Activated CD4-positive, alpha-beta T cell treated with anti-CD3 and anti-CD28 coated beads for 1 hour (primary cell): ENCODE measurements at places on chromosomes 13 and 19.

- DNase-seq: no peak
Measured at GRCh38 chr19:31074199-31075125, 274.8 kb downstream of the TSHZ3 start.

DNA sequence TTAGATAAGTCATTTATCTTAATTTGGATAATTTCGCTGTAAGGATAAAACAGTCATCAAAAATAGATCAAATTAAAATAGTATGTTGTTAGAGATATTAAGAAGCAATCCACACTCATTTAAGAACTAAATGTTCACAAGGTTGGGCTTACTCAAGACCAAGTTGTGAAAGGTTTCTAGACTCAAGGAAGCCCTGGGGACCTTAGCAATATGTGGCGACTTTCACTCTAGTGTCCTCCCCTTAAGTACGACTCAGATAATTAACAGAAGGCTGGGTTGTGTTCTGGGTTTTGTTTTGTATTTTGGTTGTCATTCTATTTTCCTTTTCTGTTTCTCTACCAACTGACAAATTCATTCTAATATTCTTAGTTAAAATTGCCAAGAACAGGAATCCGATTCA is 1008.0 kb downstream of the PCDH9 start:
- DNase-seq: no peak

- DNase-seq: no peak
Measured at GRCh38 chr13:42333613-42334328, 61.8 kb downstream of the AKAP11 start.

DNA sequence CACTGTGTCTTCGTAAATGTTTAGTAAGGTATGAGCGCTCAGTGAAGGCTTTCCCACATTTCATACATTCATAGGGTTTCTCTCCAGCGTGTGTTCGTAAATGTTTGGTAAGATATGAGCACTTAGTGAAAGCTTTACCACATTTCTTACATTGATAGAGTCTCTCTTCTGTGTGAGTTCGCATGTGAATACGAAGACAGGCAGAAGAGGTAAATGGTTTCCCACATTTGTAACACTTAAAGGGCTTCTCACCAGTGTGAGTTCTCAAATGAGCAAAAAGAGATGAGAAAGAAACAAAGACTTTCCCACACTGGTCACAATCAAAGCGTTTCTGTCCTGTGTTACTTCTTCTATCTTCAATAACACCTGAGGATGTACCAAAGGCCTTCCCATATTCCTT is 31.3 kb downstream of the ZNF560 start:
- no peak for DNase-seq

- DNase-seq: no peak
Measured at GRCh38 chr13:74751739-74752138, 617.5 kb upstream of the KLF12 start.

DNA sequence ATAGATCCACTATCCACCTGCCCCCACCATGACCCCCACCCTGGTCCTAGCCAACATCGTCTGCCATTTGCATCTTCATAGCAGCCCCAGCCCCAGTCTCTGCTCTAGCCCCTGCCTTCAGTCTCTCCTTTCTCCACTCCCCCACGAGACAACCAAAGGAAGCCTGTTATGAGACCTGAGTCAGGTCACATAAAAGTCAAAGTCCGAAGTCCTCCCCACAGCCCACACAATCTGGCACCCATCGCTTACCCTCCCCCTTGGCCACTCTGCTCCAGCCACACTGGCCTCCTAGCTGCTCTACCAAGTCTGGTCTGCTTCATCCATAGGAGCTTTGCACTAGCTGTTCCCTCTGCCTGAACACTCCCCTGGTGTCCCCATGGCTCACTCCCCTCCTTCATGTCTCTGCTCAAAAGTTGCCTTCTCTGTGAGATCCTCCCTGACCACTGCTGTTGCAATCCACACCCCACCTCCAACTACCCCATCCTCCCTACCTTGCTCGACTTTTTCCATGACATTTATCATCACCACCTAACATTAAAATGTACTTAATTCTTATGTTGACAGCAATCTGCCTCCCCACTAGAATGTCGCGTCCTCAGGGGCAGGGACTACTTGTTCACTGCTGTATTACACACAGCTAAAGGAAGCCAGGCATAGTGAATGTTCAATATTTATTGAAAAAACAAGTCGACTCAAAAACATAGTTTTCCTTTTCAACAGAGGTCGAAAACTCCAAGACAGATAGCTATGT is 1.2 kb upstream of the PLEKHG2 start:
- peak; percentile 50 for DNase-seq

DNA sequence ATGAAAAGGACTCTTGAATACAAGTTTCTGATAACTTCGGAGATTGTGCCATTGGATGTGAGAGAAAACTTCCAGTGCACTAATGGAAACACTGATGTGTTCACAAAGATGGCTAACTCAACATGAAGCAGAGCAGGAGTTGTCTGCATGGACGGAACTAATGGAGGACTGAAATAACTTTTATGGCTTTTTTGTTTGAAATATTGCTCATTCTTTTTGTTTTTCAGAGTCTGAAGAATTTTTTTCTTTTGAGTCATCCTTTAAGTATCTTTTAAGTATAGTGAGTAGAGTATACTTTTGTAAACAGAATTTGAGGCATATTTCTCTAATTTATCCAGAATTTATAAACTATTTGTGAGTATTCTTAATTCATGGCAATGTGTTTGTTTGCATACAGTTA is 25.7 kb downstream of the CRYL1 start:
- DNase-seq: no peak

- no peak for DNase-seq
Measured at GRCh38 chr13:37361608-37362007, 237.0 kb downstream of the POSTN start.

DNA sequence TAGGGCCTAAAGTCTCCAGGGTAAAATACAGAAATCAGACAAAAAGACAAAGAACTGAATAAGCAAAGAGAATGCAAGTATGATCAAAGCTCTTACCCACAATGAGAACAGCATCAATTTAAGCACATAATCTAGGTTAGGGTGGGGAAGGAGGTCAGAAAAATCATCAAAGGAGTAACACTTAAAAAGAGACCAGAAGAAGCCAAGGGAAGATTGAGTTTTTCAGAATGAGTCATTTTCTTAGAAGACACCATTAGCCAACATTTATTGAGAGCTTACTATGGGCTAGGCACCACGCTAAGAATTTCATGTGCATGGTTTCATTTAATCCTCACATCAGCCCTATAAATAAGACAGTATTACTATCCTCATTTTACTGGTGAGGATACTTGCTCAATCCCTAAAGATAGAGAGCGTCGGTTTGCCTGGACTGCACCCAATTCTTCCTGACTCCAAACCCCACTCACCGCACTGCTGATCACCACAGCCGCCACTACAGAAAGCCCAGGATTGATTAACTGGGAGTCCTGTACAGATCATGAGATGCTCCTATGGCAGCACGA is 1.7 kb upstream of the SHISA2 start:
- no peak for DNase-seq

- no peak for DNase-seq
Measured at GRCh38 chr13:74443631-74444030, 309.4 kb upstream of the KLF12 start.

DNA sequence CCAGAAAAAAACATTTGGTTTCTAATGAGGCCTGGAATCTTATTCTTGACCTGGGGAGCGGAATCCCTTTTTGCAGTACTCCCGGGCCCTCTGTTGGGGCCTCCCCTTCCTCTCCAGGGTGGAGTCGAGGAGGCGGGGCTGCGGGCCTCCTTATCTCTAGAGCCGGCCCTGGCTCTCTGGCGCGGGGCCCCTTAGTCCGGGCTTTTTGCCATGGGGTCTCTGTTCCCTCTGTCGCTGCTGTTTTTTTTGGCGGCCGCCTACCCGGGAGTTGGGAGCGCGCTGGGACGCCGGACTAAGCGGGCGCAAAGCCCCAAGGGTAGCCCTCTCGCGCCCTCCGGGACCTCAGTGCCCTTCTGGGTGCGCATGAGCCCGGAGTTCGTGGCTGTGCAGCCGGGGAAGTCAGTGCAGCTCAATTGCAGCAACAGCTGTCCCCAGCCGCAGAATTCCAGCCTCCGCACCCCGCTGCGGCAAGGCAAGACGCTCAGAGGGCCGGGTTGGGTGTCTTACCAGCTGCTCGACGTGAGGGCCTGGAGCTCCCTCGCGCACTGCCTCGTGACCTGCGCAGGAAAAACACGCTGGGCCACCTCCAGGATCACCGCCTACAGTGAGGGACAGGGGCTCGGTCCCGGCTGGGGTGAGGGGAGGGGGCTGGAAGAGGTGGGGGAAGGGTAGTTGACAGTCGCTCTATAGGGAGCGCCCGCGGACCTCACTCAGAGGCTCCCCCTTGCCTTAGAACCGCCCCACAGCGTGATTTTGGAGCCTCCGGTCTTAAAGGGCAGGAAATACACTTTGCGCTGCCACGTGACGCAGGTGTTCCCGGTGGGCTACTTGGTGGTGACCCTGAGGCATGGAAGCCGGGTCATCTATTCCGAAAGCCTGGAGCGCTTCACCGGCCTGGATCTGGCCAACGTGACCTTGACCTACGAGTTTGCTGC is at the start of gene ICAM4:
ICAM4 (plus strand) TSS at position 153 of the 935 bp plus-strand sequence; CDS start at position 211, 58 bp downstream.
- no peak for DNase-seq

GRCh38 chr19:46035986-46036743 is 4.6 kb downstream of the IGFL4 start:
- no peak for DNase-seq

DNA sequence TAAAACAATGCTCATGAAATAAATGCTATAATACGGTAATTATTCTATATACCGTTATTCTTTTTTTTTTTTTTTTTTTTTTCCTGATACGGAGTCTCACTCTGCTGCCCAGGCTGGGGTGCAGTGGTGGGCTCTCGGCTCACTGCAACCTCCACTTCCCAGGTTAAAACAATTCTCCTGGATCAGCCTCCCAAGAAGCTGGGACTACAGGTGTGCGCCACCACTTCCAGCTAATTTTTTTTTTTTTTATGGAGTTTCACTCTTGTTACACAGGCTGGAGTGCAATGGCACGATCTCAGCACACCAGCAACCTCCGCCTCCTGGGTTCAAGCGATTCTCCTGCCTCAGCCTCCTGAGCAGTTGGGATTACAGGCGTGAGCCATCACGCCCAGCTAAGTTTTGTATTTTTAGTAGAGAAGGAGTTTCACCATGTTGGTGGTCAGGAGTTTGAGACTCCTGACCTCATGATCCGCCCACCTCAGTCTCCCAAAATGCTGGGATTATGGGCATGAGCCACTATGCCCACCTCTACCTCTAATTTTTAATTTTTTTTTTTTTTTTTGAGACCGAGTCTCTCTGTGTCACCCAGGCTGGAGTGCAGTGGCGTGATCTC is 6.9 kb downstream of the PPP1R15A start:
- no peak for DNase-seq

DNA sequence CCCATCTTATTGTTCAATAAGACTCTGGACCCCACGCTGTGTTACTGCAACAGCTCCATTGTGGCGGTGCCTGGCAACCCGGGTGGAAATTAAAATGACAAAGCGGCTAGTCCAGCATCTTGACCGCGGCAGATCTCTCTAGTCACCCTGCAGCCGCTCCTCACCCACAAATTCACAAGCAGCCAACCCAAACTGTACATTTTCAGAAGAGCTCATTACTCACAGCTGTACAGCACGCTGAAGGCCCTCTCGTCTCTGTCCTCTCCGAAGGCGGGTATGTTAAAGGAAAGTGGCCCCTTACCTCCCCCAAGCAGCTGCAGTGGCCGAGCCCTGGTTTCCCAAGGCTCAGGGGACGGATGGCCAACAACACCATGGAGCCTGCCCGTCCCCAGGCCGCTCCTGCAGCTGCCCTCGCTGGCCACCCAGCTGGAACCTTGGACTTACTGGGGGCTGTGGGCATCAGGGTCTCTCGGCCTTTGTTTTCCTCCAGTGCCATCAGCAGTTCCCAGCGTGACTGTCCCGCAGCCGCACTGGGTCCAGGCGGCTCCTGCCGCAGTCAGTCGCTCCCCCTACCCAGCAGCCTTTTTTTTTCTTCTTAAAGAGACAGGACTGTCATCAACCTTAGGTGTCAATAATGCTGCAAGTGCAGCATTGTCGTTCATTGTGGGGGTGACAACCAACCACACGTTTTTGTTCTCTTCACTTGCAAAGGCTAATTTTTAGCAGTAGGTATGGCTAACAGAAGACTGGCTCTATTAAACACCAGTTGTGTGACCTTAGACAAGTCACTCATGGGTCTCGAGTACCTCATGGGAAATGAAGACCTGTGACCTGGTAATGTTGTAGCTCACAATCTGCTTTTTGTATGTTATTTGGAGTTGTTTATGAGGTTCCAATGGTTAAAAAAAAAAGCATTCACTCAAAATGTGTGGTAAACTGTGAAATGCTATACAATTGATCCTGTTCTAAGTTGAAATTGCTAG is at the start of gene SACS:
SACS (minus strand) TSS at position 532 of the 983 bp plus-strand sequence. CDS start 22,463 bp downstream, outside the sequence.
- no peak for DNase-seq

DNA sequence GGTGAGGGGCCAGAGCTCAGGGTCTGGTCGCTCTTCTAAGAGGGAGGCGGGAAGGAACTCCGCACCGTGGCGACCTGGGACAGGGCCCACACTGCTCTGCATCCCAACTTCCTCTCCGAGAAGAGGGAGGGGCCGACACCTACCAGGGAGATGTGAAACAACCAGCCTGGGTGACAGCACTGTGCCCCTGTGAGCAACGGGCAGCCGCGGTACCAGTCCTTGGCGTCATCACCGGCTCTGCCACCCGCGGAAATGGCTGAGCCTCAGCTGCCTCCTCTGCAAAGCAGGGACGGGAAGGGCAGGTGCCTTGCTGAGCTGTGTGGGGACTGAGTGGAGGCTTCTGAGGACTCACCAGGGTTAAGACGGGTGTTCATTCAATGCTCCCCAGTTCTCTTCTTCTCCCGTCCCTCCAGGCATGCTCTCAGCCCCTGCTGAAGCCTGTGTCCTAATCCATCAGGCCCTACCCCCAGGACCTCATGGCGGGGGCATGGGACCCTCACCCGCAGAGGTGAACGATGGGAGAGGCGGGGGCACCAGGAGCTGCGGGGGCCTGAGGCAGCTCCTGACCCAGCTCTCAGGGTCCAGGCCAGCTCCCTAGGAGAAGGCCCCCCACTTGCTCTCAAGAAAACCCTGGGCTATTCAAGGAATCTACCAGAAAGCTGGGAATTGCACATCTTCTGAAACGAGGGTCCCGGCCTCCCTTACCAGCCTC is 9.3 kb downstream of the ZNF787 start:
- no peak for DNase-seq

DNA sequence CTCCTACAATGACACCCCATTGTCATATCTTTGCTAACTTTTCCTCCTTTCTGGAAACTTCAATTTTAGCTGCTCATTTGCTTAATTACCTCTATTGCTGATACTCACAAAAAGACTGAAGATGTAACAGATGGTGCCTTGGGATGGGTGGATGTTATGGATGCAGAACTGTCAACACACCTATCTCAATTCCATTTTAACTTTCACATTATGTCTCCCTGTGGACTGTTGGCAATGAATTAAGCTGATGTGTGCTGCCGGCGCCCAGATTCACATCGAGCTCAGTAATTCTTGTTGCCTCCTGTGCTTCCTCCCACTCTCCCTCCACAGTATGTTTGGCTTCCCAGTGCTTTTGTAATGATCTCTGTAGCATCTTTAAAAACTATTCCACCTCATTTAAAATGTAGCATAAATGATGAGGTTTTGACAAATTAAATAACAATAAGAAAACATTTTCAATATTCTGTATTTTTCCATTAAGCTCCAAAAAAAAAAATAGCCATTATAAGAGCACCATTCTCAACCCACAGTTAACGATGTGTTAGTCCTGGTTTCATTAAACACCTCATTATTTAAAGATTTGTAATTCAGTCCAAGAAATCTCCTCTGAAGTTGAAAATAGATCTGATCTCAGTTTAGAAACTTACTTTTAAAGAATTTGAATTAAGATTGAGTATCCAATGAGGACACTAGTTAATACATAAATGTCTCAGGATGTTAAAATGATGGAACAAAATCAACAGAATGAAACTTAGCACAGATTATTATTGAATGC is 99.9 kb upstream of the FAM216B start:
- DNase-seq: no peak
